ENCODE measurements at places on chromosomes 16 and 17.
A peak's percentile ranks its signal among the peaks of the same experiment; 100 is the strongest.

DNA sequence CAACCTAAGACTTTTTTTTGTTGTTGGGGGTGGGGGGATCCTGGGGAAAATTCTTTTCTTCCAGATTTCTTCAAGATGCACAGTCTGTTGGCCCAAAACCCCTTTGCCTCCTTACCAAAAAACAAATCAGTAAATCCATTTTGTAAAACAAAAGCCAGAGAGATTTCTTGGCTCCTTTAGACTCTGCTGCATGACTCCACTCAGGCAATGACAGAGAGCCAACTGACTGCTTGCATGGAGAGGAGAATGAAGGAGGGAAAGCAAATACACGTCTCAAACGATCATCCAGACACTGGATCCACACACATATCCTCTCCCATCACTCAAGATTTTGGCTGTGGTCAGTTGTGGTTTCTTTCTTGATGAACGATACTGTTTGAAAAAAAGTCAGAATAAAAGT, 13.8 kb downstream of the COPRS start:
- DNase-seq: no peak

- no peak for DNase-seq
These were observed 46.1 kb downstream of the CHCT1 start for GRCh38 chr17:60468371-60468770.

DNA sequence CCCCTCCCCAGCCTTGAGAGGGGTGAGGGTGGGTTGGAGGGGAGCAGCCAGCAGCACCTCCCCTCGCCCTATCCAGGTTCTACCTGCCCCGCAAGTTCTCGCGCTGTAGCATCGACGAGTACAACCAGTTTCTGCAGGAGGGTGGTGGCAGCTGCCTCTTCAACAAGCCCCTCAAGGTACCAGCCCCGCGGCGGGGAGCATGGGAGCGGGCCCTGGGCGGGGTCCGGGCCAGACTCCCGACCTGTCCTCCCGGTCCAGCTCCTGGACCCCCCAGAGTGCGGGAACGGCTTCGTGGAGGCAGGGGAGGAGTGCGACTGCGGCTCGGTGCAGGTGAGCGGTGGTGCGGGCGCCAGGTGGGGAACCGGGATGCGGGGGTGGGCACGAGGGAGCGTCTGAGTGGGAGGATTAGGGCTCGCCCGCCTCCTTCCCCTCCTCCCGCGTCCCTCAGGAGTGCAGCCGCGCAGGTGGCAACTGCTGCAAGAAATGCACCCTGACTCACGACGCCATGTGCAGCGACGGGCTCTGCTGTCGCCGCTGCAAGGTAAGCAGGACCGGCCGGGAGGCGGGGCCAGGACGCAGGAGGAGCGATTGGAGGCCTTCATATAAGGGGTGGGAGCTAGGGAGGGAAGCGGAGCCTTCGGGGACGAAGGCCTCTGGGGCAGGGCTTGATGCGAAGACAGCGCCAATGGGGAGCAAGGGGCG, 16.5 kb downstream of the ADAM11 start:
- peak; percentile 93 for DNase-seq

DNA sequence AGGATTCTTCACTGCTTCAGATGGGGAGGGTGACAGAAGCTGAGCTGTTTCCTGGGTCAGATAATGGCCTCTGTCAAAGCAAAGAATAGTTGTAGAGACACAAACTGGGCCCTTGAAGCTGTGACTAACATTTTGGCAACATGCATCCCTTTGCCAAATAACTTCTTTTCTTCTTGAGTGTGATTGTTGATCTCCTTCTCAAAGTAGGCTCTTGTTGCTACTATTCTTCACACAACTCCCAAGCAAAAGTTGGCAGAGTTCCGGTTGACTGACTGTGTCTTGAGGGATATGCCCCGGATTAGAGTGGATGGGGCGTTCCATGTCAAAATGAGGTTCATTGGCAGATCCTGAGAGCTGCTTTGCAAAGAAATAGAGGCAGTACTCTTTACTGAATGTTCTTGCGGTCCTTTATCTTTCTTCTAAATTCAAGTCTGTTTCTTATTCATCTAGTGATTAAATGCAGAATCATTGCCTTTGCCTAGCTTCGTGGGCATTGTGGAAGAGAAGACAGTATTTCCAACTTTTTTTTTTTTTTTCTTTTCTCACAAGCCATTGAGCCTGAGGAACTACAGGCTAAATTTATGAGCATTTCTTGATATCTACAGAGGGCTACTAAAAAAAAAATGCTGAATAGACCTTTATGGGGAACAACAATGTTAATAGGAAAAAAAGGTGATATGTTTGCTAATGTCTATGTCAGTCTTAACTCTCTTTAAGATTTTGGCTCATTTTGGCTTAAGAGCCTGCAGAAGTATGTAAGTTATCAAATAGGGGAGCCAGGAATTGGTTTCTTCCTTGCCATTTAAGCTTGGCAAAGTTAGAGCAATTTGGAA, 5.8 kb downstream of the WIPF2 start:
- DNase-seq: no peak

DNA sequence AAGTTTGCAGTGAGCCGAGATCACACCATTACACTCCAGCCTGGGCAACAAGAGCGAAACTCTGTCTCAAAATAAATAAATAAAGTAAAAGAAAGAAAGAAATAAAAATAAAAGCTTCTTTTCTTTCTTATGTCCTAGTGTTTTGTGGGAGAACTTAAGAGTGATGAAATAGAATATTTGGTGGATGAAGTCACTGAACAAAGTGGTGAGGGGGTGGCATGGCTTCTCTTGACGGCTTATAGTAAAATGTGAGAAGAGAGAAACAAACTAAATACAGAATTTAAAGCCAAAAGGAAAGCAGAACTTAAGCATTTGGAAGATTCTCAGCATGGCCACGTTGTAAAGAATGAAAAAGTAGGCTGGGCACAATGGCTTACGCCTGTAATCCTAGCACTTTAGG, 15.3 kb downstream of the SGF29 start:
- DNase-seq: no peak

GRCh38 chr16:71354156-71354555, 4.4 kb upstream of the CALB2 start:
- DNase-seq: no peak

GRCh38 chr17:1992541-1992940, 32.6 kb downstream of the RTN4RL1 start:
- DNase-seq: no peak

Measured in NCI-H187 treated with DMSO at 0.1 percent for 48 hours (cell line).